ENCODE measurements at places on chromosomes 1 and 21.

DNA sequence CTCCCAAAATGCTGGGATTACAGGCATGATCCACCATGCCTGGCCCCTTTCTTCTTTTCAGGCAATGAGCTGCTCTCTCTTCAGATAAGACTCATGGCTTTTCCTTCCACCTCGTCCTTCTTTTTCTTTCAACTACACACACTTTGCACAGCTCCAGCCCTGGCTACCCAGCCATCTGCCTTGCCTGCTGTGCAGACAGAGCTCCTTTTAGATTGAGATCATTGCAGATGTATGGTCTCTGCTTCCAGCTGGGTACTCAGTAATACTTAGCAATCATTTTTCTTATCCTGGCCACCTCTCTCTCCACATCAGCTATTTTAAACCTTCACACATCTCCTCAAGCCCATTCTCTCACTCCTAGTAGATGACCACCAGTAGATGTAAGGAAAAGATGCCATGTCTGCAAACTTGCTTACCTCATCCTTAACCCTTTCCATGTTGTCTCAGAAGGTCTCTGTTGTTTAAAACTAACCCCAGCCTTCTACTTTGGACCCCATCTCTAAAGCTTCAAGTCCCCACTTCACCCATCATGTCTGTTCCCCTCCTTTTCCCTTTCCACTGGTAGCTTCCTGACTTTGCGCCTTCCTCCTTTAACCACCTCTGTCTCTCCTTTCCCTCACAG is 7.3 kb downstream of the RAB4A start:
- DNase-seq = no peak

GRCh38 chr1:224205438-224205840 is 22.4 kb downstream of the DEGS1 start:
- peak; percentile 36 for DNase-seq

- no peak for DNase-seq
These were observed 1008.3 kb upstream of the B3GALT2 start for GRCh38 chr1:194194724-194195123.

DNA sequence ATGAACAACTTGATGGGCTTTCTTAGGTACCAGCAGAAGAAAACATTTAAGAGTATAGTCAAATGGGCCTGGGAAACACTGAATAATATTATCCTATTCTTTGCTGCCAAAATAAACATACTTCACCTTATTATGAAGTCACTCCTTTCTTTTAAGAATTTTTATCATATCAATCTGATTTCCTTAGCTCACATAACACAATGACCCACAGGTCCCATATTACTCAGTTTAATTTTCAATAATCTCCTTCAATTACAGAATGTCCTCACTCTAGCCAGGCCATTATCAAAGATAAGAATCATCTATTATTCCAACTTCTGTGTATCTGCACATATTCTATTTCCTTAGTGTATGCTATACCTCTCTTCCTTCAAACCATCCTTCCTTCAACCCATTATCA is 63.0 kb downstream of the PIGK start:
- no peak for DNase-seq

GRCh38 chr1:15362737-15363128 is 47.0 kb upstream of the EFHD2 start:
- DNase-seq = no peak

GRCh38 chr1:243639027-243639658 is 210.9 kb downstream of the AKT3 start:
- DNase-seq = no peak

DNA sequence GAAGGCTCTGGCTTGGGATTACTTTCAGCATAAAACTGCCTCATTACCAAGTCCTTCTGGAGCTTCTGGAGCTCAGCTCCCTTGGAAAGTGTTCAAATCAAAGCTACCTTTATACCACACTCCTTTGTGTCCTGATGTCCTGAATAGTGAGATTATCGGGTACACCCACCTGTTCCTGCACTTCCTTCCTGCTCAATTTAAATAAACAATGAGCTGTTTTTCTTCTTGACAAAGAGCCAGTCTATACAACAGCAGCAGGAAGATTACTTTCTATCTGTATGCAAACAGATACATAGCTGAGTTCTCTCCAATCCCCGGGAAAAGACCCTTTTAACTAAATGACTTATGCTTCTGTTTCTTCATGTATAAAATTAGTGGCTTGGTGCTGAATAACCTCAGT is 258.0 kb upstream of the FMN2 start:
- no peak for DNase-seq

DNA sequence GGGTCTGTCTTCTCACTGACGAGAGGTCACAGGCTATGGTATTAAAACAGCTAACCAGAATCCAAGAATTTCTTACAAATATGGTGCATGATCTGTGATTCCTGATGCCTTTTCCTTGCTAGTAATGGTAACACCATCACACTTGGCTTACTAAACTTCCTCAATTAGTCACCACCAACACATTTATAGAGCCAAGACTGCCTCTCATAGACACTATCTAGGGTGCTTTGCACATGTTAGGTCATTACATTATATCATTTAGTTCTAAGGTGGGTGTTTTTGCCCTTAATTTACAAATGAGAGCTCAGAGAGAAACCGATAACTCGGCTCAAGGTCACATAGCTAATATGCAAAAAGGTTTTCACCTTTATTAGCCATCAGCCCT is 8.7 kb downstream of the KIF21B start:
- no peak for DNase-seq
